GM12891 (cell line): ENCODE measurements at places on chromosomes 12 and 14.

DNA sequence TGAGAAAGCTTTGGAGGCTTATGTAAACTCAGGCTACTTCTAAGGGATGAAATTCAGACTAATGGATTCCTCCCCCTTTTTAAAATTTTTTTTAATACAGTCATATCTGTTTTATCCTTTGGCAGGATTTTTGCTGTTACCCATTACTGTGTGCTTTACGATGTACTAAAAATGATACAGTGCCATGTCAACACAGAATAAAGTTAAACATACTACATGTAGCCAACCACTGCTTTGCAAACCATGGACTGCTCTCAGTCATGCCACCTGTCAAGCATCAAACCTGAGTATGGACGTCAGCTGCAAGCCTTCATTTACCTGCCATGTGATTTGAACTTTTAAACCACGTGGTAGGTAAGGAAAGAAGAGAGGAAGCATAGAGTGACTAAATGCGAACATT lies 325.8 kb downstream of the FUT8 start:
- no peak for DNase-seq

- DNase-seq: no peak
Measured at GRCh38 chr12:105015543-105015942, 29.4 kb downstream of the NOPCHAP1 start.

DNA sequence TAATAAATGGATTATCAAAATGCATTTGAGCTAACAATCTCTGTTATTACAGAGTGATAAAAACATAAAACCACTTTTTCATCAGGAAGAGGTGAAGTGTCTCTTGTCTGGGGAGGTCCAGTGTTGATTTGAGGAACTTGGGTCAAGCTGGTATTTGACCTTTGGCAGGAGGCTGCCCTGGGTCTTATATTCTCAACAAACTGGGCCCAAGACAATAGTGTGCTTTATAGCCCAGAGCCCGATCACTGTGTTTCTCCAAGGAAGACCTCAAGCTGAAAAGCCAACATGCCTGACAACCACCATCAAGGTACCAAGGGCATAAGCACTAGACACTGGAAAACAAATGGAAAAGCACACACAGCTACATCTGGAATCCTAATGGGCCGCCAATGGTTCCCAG lies 137.0 kb downstream of the SLC25A21 start:
- DNase-seq: no peak

DNA sequence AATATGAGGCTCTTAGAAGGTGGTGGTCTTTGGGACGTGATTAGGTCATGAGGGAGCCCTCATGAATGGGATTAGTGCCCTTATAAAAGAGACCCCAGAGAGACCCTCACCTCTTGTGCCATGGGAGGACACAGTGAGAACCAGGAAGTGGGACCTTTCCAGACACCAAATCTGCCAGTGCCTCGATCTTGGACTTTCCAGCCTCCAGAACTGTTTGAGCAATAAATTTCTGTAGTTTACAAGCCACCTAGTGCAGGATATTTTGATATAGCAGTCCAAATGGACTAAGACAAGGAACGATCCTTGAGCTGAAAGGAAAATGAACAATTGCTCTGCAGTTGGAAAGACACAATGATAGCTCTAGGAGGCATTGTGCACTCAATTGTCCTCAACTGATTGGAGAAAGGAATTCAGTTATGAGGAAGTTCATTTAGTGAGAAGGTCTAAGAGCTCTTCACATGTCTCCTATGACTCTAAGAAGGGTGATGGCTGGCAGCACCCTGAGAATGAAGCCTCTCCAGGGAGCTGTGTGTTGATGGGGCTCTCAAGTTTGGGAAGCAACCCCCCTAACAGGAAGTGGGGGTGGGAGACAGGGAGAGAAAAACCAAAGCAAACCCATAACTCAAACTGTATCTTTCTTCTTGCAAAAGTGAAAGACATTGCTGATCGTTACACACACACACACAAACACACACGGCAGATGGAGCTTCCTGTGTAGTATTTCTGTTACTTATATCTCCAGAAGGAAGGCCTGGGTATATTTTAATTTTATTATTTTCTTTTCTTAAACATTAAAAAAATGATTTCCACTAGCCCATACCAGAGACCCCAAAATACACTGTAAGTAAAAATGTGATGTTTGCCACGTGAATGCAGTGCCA lies 21.0 kb downstream of the CHST11 start:
- no peak for DNase-seq

DNA sequence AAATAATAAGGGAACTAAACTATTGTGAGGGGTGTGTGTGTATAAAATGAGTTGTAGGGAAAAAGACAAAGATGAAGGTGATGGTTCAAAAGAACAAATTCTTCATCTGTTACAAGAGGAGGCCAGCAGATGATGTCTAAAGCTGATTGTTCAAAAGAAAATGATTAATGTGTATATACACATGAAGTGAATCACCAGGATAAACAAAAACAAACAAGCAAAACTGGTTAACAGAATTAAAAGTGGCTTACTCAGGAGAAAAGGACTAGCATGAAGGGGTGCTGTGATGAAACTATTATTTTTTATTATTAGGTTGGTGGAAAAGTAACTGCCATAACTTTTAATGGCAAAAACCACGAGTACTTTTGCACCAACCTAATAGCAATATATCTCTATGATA lies 348.4 kb downstream of the BCL11B start:
- DNase-seq: no peak

DNA sequence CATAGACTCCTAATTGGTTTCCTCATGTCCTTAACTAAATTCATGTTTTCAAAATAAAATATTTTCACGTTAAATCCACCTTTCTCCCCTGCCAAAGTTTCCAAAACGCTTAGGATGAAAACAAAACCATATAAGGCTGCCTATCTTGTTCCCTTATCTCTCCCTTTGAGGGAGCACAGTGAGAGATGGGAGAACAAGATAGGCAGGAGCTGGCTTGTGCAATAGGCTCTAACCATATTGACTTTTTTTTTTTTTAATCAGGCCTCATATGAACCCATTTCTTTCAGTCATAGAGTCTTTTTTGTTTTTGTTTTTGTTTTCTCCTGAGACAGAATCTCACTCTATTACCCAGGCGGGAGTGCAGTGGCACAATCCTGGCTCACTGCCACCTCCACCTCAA lies 184.9 kb downstream of the NRXN3 start:
- no peak for DNase-seq

DNA sequence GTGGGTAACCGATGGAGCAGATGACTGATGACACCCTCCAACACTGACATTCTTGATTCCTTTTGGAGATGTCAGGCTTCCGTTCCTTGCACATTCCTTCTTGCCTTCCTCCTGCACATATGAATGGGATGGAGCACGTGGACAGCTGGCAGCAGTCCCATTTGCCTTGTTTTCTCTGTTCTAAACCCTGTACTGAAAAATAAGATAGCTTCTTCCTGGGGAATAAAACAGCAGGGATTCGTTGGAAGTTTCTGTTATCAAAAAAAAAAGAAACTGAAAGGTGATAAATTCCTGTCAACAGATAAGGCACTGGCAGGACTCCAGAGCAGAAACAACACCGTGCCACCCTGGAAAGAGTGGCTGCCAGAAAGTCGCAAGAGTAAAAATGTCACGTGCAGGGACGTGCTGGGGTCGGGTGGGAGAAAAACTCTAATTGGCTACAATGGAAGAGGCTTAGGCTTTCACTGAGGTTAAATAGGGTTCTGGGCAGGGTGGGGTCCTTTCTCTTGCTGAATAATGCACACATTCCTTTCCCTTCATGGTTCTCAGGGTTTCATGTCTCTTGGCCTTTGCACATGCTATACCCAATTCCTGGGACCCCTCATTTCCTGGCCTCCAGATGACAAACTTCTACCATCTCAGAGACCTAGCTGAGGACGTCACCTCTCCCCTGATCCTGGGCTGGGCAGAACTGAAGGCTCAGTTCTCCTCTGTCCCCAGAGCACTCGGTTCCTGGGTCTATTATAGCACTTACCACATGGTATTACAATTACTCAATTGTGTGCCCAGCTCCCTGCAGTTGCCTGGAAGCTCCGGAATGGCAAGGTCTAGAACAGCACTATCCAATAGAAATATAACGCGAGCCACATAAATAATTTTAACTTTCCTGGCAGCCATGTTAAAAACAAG lies 7.0 kb upstream of the NUAK1 start:
- DNase-seq: no peak

DNA sequence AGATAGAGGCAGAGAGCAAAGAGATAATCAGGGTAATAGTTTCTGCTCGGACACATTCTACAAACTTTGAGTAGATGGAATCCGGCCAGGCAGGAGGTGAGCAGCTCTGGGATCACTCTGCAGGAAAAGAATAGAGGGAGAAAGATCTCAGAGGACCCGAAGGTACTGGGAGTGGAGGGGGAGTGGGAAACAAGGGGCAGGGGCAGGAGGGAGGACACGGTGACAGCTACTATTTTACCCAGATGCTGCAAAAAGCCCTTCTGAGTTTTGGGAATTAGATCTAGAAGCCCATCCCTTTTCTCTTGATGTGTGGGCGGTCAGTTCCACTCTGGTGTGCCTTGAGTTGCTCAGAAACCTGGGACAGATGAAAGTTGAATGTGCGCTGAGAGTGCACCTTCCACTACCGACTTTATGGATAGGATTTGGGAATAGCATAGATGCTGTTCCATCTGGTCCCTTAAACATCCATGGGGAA lies 556 bp downstream of the GPRC5A start:
- DNase-seq: no peak

GRCh38 chr12:81089412-81089811 lies 11.5 kb downstream of the ACSS3 start:
- DNase-seq: no peak

- no peak for DNase-seq
Measured at GRCh38 chr14:37340353-37340752, 142.6 kb downstream of the MIPOL1 start.

DNA sequence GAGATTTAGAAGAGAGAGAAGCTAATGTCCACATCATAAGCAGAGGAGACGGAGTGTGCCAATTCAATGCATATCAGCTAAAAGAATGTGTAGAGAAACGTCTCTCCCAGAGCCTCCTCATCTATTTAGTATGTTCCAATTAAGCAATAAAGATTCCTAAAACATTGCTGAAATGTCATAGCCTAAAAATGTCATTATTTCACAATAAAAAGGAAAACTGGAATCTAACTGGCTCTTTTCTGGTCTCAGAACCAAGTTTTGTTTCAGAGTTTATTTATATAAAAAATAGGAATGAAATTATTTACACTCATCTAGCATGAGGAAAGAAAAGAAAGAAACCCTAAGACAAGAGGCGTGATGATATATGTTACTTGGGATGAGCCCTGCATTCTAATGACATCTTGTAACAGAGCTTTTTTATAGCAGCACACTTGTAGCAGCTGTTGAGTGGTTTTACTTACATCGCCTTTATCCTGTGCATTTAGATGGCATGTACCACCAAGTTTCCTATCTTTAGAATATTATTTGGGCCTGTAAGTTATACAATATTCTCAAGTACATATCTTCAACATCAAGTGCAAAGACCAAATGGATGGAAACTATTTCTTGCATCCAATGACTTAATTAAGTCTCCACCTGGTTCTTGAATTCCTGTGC lies 266.3 kb upstream of the PRKD1 start:
- no peak for DNase-seq

DNA sequence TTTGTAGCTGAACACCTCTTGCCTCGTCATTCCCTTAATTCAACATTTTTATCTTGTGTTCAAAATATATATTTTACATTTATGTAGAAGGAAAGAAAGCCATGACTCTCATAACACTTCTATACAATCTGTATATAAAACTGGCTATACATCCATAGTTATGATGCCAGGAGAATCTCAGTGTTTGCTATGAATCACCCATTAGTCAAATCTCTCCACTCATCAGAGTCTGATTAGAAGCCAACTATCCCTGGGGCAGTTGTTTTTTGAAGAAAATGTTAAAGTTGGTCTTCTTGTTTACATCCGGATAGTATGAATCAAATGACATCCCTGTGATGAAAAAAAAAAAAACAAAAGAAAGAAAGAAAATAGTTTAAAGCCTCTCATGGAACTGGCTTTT lies 503.9 kb downstream of the NELL2 start:
- no peak for DNase-seq

DNA sequence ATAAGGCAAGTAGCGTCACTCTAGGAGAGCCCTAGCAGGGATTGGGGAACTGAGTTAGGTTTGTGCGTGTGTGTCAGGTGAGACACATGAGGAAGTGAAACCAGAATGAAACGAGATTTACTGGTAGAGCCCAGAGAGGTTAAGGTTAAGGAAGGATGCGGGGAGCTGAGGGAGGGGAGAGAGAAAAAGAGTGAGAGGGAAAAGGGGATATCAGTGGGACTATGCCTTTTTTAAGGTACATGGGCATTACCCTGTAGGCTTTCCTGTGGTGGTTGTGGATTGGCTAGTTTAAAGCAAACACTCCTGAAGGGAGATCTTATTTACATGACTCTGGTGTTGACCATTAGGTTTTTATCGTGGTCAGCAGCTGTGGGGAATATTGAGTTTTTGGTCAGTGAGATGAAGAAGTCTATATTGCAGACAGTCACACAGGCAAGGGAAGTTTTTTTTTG lies 13.9 kb downstream of the ZDHHC17 start:
- peak; percentile 48 for DNase-seq

- no peak for DNase-seq
Measured at GRCh38 chr12:68234140-68234539, 8.5 kb upstream of the IL26 start.

DNA sequence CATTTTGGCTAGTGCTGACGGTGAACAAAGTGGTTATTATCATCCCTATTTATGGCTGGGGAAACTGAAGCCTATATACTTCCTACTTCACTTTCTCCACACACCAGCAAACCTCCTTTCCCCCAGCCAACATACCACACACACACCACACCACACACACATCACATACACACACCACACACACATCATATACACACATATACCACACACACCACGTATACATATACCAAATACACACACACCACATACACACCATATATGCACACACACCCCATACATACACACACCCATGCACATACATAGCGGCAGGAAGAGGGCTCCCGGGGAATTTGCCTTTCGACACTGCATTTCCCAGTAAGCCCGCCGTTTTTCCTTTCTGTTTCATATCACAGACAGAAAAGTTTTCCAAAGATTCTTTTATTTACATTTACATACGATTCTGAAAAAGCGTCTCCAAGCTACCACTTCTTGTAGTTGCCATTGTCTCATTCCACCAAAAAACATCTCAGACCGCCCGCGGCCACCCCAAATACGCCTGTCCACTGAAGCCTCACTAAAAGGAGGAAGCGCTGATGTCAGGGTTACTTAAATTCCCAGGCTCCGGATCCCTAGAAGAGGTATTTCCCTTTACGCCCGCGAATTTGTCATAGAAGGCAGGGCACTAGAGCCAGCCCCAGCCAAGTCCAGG lies 823 bp upstream of the RAB5B start:
- no peak for DNase-seq

GRCh38 chr12:108239378-108239777 lies 99.7 kb downstream of the CMKLR1 start:
- DNase-seq: no peak

GRCh38 chr14:72644758-72645489 lies 249.0 kb downstream of the DPF3 start:
- no peak for DNase-seq

GRCh38 chr12:13275241-13276085 lies 78.9 kb downstream of the EMP1 start:
- no peak for DNase-seq
